ENCODE measurements at places on chromosomes 5 and 9.

DNA sequence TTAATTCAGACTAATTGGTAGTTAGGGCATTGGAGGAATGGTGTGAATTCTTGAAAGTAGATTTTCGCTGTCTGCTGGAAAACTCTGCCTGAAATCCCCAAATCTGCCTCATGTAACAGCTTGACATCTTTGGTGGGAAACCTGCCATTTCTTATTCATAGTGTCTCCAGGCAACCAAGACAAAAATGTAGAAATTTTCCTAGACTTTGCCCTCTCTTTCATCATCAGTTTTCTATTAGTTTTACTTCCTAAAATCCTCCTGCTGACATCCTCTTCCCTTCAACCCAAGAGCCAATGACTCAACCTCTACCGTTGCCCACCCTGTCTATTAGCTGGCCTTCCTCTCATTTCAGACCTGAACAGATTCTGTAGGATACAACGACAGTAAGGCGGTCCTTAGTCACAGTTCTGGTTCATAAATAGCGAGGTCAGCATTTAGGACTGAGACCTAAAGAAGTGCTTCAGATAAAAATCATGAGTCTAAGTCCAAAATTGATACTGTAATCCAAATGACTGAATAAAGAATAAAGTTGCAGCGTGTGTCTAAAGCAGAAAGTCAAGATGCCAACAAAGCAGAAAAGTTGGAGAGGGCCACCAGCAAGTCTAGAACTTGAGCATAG is 133.9 kb downstream of the MUSK start:
- no peaks in the 10 kb centered on the region for H3K4me1 ChIP-seq
- no peaks in the 10 kb centered on the region for H3K27me3 ChIP-seq
- H3K36me3 ChIP-seq: no peaks in the 10 kb centered on the region
- no peak overlapping the region for H3K4me3 ChIP-seq
- H3K27ac ChIP-seq: no peak overlapping the region

DNA sequence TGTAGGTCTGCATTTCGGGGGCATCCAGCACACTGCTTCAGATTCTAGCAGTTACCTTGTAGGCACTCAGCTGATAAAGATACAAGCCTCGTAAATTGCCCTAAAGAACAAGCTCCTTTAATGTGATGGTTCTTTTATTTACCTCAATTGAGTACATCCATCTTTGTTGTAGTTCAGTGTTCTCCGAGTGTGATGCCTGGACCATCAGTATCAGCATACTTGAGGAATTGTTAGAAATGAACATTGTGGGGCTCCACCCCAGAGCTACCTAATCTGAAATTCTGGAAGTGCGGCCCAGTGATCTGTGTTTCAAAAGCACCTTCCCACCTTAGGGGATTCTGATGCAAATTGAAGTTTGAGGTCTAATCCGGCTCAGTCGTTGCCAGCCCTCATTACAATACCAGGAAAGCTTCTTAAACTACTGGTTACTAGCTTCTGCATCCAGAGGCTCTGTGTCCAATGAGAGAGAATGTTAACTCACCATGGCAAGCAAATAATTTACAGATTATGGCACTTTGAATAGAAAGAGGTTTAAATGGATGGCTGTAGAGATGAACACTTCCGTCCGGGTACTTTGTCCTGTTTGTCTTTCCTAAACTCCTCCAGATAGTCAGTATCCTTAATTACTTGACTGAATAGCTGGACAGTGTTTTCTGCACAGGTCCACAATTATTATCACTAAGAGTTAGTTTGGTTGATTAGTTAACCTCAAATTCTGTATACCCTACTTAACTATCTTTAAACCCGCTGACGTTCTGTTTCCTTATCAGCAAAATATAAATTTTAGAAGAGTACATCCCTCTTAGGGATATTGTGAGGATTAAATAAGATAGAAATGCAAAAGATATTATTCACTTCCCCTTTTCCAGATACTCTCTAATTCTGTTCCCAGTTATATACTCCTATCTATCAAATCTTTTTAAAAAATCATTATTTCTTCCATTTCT is 47.9 kb downstream of the RAI14 start:
- no peak overlapping the region for H3K27ac ChIP-seq
- H3K36me3 ChIP-seq: peaks cover 4% of the 10 kb centered on the region
- no peak for DNase-seq
- H3K4me1 ChIP-seq: peaks cover 35% of the 10 kb centered on the region

DNA sequence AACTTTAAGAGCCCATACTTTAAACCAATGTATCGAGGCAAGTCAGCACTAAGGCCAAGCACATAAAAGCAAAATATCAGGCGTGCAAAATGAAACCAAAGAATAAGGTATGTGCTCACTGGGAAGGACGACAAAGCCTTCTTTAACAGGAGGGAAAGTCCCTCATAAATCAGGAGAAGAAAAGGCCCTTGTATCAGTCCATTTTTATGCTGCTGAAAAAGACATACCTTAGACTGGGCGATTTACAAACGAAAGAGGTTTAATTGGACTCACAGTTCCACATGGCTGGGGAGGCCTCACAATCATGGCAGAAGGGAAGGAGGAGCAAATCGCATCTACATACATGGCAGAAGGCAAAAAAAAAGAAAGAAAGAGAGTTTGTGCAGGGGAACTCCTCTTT is 68.9 kb downstream of the UBE2QL1 start:
- H3K4me3 ChIP-seq: no peak overlapping the region
- H3K27ac ChIP-seq: no peak overlapping the region
- DNase-seq: no peak

DNA sequence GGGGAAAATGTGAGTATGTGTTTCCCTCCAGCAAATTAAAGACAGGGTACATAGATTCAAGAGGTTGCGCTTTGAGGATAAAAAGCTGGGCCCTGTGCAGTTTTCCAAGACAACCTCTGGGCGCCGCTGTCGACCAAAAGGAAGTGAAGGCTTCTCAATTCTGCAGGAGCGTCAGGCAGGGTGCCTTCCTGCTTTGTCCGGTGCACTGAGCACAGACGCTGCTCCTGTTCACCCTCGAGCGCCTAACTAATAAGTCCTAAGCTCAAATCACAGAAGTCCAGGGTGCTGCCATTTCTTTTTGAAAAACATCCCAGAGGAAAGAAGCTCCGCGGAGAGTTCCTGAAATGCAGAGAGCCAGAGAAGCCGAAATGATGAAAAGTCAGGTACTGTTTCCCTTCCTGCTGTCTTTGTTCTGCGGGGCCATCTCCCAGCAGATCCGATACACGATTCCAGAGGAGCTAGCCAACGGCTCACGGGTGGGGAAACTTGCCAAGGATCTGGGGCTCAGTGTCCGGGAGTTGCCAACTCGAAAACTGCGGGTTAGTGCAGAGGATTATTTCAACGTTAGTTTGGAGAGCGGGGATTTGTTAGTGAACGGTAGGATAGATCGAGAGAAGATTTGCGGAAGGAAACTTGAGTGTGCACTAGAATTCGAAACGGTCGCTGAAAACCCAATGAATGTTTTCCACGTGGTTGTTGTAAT is at the start of gene PCDHGB1:
Gene PCDHGB1 (plus strand): TSS at position 183 of the 703 bp plus-strand sequence. CDS start 162 bp downstream, at position 345.
- peak within 1 kb of the TSS; percentile 69 for H3K4me3 ChIP-seq
- DNase-seq: peak; percentile 39
- no peak within 1 kb of the TSS for H3K27ac ChIP-seq

- DNase-seq: no peak
- H3K4me1 ChIP-seq: no peaks in the 10 kb centered on the region
- H3K4me3 ChIP-seq: no peak overlapping the region
- no peaks in the 10 kb centered on the region for H3K36me3 ChIP-seq
- H3K27ac ChIP-seq: no peak overlapping the region
These were observed 72.7 kb downstream of the GHR start for GRCh38 chr5:42495914-42496313.

- no peak overlapping the region for H3K27ac ChIP-seq
- no peaks in the 10 kb centered on the region for H3K27me3 ChIP-seq
- H3K36me3 ChIP-seq: no peaks in the 10 kb centered on the region
These were observed 181.9 kb downstream of the CETN3 start for GRCh38 chr5:90227683-90228082.

- H3K4me3 ChIP-seq: peak overlapping the region; percentile 76
- H3K36me3 ChIP-seq: no peaks in the 10 kb centered on the region
- no peak for DNase-seq
- peaks cover 2% of the 10 kb centered on the region for H3K27me3 ChIP-seq
These were observed 217.1 kb downstream of the TSSK1B start for GRCh38 chr5:113217619-113218184.

GRCh38 chr9:3125602-3126405 is 281.9 kb upstream of the PUM3 start:
- H3K27me3 ChIP-seq: no peaks in the 10 kb centered on the region
- H3K36me3 ChIP-seq: no peaks in the 10 kb centered on the region
- no peak overlapping the region for H3K4me3 ChIP-seq
- no peaks in the 10 kb centered on the region for H3K4me1 ChIP-seq
- H3K27ac ChIP-seq: no peak overlapping the region
- no peak for DNase-seq

DNA sequence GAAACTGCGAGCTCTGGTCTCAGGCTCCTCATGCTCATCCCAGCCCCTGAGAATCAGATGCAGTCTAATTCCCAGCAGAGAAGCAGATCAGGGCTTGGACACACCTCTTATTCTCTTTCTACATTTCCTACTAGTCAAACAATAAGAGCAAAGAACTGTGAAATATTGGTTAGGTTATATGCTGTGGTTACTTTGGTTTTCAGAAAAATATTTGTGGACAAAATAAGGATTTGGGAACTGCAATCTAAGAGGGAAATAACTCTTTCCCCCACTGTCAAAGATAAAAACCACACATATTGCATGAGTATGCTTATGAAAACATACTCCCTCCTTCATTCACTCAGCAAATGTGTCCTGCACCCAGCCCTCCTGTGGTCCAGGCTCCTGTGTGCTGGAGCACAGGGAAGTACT is 164.5 kb upstream of the S1PR3 start:
- peaks cover 10% of the 10 kb centered on the region for H3K27me3 ChIP-seq
- H3K4me3 ChIP-seq: no peak overlapping the region
- no peak for DNase-seq
- no peak overlapping the region for H3K27ac ChIP-seq
- no peaks in the 10 kb centered on the region for H3K4me1 ChIP-seq

DNA sequence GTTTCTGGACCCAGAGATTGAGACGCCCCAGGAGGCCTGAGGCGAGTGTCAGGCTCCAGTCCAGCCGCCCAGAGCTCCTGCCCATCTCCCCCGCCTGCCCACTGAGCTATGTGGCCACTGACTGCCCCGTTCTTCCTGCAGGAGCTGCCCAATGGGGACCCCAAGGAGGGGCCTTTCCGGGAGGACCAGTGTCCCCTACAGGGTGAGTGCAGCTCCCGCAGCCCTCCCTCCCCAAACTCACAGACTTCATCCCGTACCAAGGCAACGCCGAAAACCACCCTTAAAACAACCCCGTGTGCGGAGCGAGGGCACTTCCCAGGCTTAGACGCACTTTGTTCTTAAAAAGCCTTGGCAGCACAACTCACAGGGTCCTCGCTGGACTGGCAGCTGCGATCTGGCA is 23.4 kb downstream of the NKD2 start:
- H3K36me3 ChIP-seq: peaks cover 9% of the 10 kb centered on the region
- H3K27me3 ChIP-seq: peaks cover 15% of the 10 kb centered on the region
- DNase-seq: no peak
- H3K4me1 ChIP-seq: peaks cover 8% of the 10 kb centered on the region
- H3K4me3 ChIP-seq: no peak overlapping the region

DNA sequence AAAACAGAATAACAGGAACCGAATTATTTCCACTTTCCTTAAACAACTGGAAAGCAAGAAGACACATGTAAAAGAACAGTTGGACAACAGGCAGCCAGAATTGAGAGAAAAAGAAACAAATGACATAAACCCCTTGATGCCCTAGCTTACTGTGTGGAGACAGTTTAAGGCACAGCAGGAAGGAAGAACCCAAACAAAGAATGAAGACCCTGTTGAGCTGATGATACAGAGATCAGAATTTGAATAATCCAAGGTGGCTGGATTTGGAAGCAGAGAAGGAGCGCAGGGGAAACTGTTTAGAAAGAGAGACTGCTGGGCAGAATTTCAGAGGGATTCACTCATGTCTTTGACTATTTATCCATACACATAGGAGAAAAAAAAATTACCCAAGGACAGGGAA is 316.3 kb upstream of the POU5F2 start:
- no peaks in the 10 kb centered on the region for H3K4me1 ChIP-seq
- no peak for DNase-seq

GRCh38 chr5:67453111-67453905 is 256.7 kb upstream of the CD180 start:
- no peak overlapping the region for H3K4me3 ChIP-seq
- H3K27me3 ChIP-seq: no peaks in the 10 kb centered on the region
- DNase-seq: no peak
- no peaks in the 10 kb centered on the region for H3K4me1 ChIP-seq
- H3K27ac ChIP-seq: no peak overlapping the region
- H3K36me3 ChIP-seq: no peaks in the 10 kb centered on the region

DNA sequence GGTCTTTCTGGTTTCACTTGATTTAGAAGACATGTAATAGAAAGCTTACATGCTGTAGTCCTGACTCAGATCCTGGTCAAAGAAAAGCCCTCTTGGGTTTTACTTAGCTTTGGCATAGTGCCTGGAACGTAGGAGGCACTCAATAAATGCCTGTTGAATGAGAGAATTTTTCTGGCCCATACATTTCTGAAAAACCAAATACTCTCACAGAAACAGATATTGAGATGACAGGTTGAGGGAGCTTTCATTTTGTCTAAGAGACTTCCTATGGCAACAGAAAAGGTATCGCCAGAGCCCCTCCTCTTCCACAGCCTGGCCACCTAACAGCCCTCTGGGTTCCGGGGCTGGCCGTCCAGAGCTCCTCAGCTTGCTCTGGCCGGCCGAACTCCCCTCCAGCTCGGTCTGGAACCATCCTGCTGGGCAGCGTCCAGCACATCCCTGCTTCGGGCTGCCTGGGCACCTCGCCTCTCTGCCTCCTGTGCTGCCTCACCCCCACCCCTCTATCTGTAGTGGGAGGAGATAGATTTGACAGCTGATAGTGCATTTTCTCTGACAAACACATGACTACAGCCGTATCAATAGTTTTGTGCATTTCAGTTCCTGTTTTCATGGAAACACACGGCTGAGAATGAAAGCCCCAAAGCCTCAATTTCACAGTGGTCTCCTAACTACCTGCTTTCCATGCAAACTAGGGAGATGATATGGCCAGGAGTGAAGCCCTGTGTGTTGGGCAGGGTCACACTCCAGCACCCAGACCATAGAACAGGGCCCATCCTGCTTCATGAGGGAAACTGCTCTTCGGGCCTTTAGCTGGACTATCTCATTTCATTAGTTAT is 1.1 kb downstream of the IL4 start:
- H3K4me1 ChIP-seq: peaks cover 27% of the 10 kb centered on the region
- peaks cover 4% of the 10 kb centered on the region for H3K27me3 ChIP-seq
- no peak overlapping the region for H3K27ac ChIP-seq
- no peak for DNase-seq
- peaks cover 6% of the 10 kb centered on the region for H3K36me3 ChIP-seq

GRCh38 chr9:106032978-106033377 is 338.6 kb downstream of the TMEM38B start:
- H3K27ac ChIP-seq: no peak overlapping the region
- no peak overlapping the region for H3K4me3 ChIP-seq
- H3K4me1 ChIP-seq: no peaks in the 10 kb centered on the region
- peaks cover 9% of the 10 kb centered on the region for H3K36me3 ChIP-seq
- H3K27me3 ChIP-seq: no peaks in the 10 kb centered on the region

- DNase-seq: peak; percentile 29
- H3K27ac ChIP-seq: peak overlapping the region; percentile 60
- peaks cover 7% of the 10 kb centered on the region for H3K27me3 ChIP-seq
- H3K36me3 ChIP-seq: peaks cover 5% of the 10 kb centered on the region
- peaks cover 15% of the 10 kb centered on the region for H3K4me1 ChIP-seq
These were observed 24.7 kb upstream of the RNU6ATAC start for GRCh38 chr9:134189145-134189469.
